ENCODE measurements at places on chromosomes 5 and 9. TPM values are rescaled to one million over a fixed set of nuclear protein-coding genes. Genes with fewer than 3 reads are reported as not detected.

Gene OMD
- total RNA-seq, result not detected

Gene CA9
- 0.30 TPM for total RNA-seq

Gene ZNF462
- 0.18 TPM for total RNA-seq

Gene RETREG1
- 41.3 TPM for total RNA-seq

Gene CDX1
- not detected for total RNA-seq

Gene CDHR2
- total RNA-seq, result 1.7 TPM

Gene PCDHGA5
- 0.55 TPM for total RNA-seq

Gene GM2A
- 23.3 TPM for total RNA-seq

Measured in T-helper 2 cell treated with Interferon-gamma antibody and Interleukin-4, amounts not matched to agents 100 ng/mL and 5 ng/mL, for 36 hours (primary cell).